AG04449 (cell line): ENCODE measurements at places on chromosomes 1 and 21.
A peak's percentile ranks its signal among the peaks of the same experiment; 100 is the strongest.

GRCh38 chr1:59266180-59266926, 30.5 kb upstream of the FGGY start:
- no peak for DNase-seq

DNA sequence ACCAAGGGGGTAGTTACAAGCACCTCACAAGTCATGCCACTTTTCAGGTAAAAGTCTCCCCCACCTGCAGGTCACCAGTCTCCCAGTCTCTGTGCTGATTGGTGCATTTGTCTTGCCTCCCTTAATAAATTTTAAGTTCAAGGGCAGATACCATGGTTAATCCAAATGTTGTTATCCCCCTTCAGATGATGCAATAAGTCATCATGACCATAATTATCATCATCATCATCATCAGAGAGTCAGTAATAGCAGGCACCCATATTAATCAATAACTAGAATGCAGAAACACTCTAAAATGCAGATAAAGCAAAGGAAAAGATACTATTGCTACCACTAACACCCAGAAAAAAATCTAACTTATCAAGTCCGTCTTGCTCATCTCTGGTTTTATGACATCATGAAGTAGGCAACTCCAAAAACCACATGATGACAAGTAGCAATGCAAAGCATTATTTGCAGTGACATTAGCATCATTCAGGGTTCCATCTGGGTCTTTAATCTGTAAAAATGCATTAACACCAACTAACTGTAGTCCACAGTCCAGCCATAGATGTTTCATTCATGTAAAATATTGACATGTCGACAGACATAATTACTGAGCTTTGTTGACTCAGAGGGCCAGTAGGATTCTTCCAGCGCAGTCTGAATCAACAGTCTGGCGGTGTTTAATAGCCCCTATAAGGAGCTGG, 492.0 kb upstream of the RUNX1 start:
- DNase-seq = peak; percentile 82

DNA sequence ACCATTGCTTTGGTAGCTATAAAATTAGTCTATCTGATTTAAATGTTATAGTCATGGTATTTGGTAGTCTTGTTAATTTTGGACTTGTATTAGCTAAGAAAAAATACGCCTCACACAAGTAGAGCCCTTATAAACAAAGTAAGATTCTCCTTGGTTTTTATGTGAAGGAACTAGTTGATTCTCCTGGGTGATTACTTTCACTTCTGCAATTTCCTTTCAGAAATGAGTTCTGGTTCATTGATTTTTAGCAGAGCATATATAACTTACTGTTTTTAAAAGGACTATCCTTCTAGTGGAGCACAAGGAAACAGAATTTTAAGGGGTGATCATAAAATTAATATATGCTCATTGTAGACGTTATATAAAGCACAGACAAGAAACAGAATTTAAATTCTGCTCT, 120.1 kb downstream of the BACH1 start:
- DNase-seq = no peak

GRCh38 chr1:244313346-244313745, 138.4 kb downstream of the ADSS2 start:
- DNase-seq = no peak

DNA sequence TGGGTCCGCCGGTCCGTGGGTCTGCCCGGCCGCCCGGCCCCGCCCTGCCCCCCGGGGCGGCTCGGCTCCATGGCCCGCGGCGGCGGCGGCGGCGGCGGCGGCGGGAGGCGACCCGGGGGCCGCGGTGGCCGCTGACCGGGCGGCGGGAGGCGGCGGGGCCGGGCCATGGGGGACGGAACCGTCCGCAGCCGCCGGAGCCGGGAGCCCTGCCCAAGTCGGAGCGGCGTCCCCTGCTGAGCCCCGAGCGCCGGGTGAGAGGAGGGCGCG, 184 bp downstream of the B4GALT2 start:
- DNase-seq = no peak

DNA sequence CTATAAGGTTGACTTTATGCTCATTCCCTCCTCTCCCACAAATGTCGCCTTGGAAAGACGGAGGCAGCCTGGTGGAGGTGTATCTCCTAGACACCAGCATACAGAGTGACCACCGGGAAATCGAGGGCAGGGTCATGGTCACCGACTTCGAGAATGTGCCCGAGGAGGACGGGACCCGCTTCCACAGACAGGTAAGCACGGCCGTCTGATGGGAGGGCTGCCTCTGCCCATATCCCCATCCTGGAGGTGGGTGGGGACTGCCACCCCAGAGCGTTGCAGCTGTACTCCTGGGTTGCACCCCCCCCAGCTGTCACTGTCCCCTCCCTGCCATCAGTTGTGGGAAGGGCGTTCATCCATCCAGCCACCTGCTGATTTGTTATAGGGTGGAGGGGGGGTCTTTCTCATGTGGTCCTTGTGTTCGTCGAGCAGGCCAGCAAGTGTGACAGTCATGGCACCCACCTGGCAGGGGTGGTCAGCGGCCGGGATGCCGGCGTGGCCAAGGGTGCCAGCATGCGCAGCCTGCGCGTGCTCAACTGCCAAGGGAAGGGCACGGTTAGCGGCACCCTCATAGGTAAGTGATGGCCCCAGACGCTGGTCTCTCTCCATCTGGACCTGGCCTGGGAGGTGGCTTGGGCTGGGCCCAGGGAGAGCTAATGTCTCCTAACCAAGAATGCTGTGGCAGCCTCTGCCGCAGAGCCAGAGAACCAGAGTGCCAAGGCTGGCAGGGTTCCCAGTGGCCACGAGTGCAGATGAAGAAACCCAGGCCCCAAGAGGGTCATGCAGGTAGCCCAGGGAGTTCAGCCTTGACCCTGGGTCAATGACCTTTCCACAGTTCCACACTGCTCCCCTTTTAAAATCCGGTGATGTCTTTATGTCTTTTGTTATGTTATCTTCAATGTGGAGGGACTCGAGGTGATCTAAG, 13.1 kb downstream of the PCSK9 start:
- DNase-seq = no peak

GRCh38 chr1:110880708-110881374, 7.9 kb downstream of the CD53 start:
- no peak for DNase-seq

GRCh38 chr1:151680391-151680790, 36.2 kb downstream of the CELF3 start:
- no peak for DNase-seq

DNA sequence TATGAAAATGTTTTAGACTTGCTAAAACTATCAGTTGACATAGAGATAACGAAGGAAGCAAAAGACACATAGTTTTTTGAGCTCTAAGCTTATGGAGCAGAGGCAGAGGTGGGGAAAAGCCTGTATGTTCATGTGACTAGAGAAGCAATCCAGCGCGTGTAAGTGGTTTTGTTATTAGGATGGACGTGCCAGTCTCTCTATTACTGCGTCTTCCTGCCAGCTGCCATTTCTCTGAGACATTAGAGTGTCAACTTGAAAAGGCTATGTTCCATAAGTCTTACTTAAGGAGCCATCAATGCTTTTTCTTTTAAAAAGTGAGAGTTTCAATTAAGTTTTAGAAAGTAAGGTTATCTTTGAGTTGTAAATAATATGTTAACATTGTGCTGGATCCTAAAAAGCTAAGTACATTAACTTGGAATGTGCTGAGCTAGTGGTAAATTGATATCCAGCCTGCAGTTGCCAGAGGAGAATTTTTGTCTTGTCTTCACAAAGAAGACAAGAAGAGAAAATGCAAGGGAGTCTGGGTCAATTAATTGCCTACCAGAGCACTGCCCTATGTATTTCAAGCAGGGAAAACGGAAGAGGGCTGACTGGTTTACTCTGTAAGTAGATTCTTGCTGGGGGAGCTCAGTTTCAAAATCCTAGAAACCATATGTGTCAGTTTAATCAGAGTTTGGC, 161.8 kb upstream of the B3GALT2 start:
- DNase-seq = peak; percentile 26

DNA sequence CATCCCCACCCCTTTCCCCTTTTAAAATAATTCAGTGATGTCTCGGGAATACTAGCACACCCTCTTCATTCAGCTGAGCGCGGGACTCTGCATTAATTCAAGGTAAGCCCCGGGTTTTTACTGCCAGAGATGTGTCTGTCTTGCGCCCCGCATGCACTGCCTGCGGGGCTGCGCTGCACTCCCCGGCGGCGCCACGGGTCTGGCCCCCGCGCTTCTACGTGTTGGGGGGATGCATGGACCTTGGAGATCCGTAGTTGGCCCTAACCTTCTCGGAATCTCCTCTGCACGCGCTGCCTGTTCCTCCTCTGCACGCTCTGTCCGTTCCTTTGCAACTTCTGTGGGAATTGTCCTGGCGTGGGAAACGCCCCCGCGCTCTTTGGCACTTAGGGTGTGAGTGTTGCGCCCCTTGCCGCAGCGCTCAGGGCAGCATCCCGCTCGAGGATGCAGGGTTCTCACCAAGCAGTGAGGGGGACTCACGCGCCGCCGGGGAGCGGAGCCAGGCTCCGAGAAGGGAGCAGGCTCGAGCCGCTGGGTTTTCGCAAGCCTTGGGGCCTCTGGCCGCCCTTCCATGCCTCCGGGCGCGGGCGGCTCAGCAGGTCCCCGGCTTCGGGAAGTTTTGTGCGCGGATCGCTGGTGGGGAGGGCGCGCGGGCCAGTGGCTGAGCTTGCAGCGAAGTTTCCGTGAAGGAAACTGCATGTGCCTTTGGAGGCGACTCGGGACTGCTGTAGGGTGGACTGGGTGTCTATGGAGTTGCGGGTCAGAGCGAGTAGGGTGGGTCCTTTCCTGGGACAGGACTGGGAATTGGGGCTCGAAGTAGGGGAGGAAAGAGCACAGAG, 165.1 kb upstream of the CACNA1E start:
- no peak for DNase-seq

DNA sequence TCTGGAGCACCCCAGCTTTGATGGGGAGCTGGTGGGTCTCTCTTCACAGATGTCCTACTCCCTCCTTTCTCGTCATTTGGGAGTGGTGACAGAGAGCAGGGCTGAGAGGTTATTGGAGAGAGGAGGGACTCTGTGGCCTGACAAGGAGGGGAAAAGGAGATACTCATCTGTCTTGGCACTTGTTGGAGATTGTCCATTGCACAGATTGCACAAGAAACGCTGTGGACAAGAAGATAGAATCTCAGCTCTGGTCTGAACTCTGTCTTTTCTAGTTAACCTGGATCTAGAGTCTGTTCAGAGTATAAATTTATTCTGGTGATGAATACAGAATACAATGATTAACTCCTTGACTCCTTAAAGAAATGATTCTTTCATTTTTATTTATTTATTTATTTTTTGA, 22.4 kb upstream of the SMAP2 start:
- DNase-seq = no peak

GRCh38 chr1:163168053-163168452, 34.7 kb downstream of the RGS5 start:
- peak; percentile 96 for DNase-seq

GRCh38 chr21:25005388-25005787, 601.9 kb downstream of the MRPL39 start:
- DNase-seq = no peak

GRCh38 chr1:228691926-228692325, 43.4 kb upstream of the RHOU start:
- DNase-seq = no peak

- DNase-seq = no peak
Measured at GRCh38 chr1:118204648-118205047, 19.6 kb upstream of the SPAG17 start.

- DNase-seq = no peak
Measured at GRCh38 chr1:161092621-161093028, 3.3 kb upstream of the NECTIN4 start.

DNA sequence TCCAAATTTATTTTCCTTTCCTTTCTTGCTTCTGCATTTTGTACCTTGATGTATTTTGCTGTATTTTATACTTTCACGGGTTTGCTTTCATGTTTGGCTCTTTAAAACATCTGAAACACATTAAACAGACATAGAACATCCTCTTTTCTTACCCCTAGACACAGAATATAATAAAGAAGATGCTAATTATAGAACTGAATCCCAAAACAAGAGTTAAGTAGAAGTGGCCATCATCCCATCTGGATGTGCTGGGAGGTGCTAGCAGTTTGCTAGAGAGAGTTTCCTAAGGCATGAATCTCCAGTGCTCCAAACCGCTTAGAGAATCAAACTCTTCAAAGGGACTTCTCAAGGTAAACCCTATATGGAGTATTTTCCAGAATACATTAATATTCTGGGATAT, 53.9 kb upstream of the GNG12 start:
- no peak for DNase-seq

DNA sequence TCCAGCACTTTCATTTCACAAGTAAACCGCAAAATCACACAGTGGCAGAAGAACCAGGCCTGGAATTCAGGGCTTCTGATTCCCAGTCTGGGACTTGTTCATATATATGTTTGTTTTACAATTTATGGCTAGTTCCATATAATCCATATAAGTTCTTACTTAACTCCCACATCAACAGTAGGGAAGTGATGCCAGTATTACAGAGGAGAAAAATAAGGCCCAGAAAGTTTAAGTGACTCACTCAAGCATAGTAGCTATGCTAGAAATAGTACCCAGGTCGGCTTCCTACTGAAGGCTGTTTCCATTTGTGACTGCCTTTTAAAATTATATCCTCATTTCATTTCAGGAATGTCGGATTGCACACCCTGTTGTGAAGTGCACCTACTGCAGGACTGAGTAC, 1.4 kb downstream of the FAM76A start:
- peak; percentile 7 for DNase-seq

DNA sequence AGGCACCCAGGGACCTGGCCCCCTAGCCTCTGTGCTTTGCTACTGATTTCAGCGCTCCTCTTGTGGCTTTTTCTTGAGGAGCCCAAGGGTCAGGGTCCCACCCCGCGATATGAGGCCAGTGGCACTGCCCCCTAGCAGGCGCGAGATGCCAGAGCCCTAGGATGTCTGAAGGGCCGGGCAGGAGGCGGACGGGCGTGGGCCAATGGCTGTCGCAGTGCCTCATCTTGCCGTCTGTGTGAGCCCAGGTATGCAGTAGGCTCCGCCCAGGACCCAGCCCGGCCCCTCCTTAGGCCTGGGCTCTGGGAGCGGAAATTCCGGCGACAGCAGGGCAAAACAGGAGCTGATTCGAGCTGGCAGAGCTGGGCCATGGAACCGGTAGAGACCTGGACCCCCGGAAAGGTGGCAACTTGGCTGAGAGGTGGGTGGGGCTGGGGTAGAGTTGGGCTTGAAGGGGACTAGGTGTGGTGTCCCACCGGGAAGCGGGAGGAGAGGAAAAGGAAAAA, at the start of gene CNKSR1:
Gene CNKSR1, plus strand, starts transcription at position 310 of the 503 bp plus-strand sequence. Its CDS starts 57 bp downstream, at position 367.
- DNase-seq = no peak

GRCh38 chr21:33849834-33850233, 65.8 kb downstream of the ATP5PO start:
- DNase-seq = no peak

DNA sequence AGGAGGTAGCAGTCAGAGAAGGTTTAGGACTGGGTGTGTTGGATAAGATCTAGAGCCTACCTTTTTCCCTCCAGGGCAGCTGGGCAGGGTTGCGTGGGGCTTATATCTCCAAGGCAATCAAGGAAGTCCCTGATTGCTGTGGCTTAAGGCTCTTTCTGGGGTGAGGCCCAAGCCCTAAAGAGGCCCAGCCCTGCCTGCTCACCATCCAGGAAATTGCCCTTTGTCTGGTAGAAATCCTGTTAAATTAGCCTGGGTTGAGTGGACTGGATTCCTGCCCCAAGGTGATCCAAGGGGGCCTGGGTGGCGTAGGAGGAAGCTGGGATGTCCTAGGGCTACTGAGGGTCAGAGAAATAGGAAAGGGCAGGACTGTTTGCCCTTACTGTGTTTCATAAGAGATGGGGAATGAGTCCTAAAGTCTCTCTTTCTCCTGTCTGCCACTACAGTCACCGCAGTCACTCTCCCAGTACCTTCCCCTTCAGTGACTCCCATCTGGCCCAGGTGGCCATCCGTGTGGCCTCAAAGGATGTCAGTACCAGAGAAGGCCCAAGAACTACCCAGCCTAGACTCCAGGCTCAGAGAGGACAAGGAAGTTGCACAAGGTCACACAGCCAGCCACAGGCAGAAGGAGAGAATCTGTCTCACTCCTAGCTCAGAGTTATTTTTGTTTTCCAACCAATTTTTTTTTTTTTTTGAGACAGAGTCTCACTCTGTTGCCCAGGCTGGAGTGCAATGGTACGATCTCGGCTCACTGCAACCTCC, 25.8 kb downstream of the MFSD2A start:
- no peak for DNase-seq
